ENCODE measurements at places on chromosomes 2 and 18.
A peak's percentile ranks its signal among the peaks of the same experiment; 100 is the strongest.

DNA sequence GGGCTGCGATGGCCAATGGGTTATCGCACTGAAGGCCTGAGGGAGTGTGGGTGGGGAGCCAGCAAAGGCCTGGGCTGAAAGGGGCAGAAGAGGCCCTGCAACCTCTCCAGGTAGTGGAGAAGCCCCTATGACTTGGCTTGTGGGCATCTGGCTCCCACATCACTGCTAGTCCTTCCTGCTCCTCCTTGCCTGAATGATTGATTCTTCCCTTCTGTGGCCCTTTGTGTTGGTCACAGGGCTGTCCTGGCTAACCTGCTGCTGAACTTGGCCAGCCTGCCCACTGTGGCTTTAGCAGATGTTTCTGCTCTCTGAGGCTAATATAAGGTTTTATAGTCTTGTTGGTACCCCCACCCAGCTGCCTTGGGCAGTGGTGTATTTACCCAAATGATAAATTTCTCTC, 136.2 kb upstream of the ALPP start:
- no peak for DNase-seq

GRCh38 chr18:79595876-79596374, 83.7 kb upstream of the CTDP1 start:
- DNase-seq = no peak

DNA sequence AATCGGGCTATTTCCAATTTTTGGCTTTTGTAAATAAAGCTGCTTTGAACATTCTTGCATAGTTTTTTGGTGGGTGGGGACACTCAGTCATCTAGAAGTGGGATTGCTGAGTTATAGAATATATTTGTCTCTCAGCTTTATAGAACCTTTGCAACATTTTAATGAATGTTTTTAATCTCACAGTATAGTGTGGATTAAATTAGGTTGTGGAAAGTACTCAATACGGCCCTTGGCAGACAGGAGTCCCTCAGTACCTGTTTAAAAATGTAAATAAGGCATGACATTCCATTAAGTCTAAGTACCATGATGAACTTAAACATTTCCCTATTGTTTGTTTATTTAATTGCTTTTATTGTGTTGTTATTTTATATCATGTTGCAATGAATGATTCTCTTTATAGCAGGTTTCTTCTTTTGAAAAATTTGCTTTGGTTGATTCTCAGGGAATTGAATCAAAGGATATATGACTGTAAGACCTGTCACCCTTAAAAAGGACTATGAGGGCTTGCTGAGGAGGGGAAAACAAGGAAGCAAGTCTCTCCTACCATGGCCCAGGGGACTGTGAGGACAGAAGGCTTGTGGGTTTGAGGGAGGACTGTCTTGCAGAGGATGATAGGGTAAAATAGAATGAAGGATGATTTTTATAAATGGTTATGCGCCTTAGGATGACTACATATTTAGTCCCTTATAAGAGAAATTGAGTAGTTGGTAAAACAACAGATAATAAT, 165.1 kb downstream of the RPIA start:
- DNase-seq = no peak

- DNase-seq = no peak
Observed at GRCh38 chr2:149877913-149878312, 290.3 kb upstream of the MMADHC start.

DNA sequence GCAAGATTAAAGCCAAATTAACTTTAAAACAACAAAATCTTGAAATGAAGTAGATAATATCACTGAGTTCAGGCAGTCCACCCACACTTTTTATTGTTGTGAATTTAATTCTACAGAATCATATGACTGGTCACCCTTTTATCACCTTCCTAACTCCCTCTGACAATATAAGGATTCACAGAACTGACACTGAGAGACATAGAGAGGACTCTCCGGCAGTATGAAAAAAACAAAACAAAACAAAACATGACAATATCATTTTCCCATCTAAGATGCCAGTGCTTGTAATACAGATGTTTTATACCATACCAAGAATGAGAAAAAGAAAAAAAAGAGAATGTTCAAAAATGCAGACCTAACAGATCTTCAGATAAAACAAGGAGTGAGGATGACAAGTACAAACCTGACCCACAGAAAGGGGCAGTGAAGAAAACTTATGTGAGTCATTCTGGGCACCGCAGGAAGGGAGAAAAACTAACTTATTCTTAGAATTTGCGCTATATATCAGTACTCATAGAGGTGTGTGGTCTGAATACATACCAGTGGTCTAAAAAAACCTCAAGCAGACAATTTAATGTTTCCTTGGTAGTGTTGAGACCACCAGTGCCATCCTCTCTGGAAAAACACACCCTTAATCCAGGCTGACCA, 136.6 kb downstream of the ZAP70 start:
- no peak for DNase-seq

GRCh38 chr2:48131539-48132270, 225.4 kb upstream of the FBXO11 start:
- no peak for DNase-seq

- peak; percentile 25 for DNase-seq
Observed at GRCh38 chr2:209380293-209380692, 43.6 kb upstream of the MAP2 start.

DNA sequence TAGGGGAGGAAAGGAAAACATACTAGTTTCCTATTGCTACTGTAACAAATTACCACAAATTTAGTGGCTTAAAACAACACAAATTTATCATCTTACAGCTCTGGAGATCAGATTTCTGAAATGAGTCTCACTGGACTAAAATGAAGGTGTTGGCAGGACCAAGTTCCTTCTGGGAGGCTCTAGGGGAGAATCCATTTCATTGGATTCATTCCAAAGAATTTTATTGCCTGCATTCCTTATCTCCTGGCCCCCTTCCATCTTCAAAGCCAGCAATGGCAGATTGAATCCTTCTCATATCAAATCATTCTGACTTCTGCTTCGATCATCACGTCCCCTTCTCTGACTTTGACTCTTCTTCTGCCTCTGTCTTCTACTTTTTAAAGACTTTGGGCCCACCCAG, 250.9 kb downstream of the IRS1 start:
- no peak for DNase-seq

DNA sequence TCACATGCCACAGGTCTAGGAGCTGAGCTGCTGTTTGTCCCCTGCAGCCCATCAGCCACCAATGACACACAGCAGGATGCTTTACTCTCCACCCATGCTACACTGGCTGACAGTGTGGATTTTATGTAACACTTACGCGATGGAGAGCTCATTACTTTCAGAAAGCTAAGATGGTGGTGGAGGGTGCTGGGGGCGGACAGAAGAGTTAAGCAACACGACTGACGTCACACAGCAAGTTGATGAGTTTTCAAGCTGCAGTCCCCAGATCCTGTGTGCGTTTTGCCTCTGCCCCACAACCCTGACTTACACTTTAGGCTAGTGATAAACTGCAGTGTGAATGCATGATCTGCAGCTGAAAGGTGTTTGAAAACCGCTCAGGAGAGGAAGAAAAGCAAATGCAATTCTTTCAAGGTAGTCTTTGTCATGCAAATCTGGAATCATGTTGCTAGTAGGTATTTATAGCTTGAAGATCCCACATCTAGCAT, 42.4 kb downstream of the MRPS5 start:
- DNase-seq = no peak

DNA sequence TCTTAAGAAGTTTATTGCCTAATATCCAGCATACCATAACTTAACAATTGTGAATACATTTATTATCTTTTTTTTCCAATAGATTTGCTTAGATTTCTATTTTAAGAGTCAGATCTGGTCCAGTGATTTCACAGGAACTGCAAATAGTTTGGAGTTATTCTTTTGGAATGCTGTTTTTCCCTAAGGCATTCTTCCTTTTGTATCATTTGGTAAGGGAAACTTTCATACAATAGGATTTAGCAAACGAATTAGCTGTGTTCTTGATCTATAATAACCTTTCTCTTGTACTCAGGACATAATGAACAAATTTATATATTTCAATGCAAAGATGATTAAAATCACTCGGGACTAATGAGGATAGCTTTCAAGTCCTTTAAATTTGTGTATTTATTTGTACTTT, 201.6 kb downstream of the ERBB4 start:
- no peak for DNase-seq

- peak; percentile 32 for DNase-seq
Observed at GRCh38 chr2:15814403-15814802, 125.9 kb upstream of the MYCN start.

GRCh38 chr2:15828576-15828975, 111.8 kb upstream of the MYCN start:
- DNase-seq = no peak

- DNase-seq = peak; percentile 64
Observed at GRCh38 chr2:44016282-44016681, 20.5 kb upstream of the LRPPRC start.

DNA sequence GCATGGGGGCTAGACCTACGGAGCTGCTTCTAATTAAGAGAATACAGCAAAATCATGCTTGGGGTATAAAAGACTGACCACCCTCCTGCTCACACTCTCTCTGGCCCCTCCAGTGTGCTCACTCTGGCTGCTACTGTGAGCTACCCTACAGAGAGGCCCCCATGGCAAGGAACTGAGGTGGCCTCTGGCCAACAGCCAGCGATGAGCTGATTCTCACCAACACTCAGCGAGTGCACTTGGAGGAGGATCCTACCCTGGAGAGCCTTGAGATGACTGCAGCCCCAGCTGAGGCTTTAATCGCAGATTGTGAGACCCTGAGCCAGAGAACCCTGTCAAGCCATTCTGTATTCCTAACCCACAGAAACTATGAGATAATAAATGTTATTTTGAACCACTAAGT, 88.2 kb downstream of the GFPT1 start:
- peak; percentile 52 for DNase-seq

- DNase-seq = no peak
Observed at GRCh38 chr2:232974396-232974795, 38.7 kb downstream of the NGEF start.

GRCh38 chr2:118841828-118842461, 5.5 kb downstream of the EN1 start:
- no peak for DNase-seq

- DNase-seq = no peak
Observed at GRCh38 chr2:220315098-220315823, 687.8 kb downstream of the SLC4A3 start.

DNA sequence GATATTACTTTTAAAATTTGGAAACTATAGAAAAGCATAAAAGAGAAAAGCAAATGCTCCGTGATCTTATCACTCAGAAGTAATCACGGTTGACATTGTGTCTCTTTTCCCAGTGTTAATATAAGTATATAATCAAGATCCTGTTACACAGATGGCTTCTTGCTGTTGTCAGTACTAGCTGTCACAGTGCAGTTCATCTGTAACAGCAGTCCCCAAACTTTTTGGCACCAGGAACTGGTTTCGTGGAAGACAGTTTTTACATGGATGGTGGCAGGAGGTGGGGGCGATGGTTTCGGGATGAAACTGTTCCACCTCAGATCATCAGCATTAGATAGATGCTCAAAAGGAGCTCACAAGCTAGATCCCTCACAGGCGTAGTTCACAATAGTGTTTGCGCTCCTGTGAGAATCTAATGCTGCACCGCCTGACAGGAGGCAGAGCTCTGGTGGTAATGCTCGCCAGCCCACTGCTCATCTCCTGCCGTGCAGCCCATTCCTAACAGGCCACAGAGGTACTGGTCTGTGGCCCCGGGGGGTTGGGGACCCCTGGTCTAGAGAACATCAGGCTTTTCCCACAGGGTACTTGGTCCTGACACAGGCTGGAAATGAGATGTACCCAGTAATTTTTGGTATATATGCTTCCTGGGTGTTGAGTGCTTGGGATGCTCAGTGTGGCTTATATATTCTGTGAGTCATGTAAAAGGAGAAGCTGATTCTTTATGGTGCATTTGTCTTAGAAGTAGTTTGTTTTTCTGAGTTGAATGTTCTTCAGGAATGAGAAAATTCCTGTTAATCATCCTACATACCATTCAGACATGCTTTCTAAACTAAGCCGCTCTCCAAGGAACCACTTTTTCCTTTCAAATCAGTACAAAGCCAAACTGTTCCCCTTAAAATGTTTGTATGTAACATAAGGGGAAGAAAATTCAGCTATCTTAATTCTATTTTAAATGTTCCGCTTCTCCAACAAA, 121.8 kb downstream of the NCK2 start:
- DNase-seq = no peak

GRCh38 chr2:178484245-178485041, 4.2 kb downstream of the PLEKHA3 start:
- peak; percentile 22 for DNase-seq

GRCh38 chr2:137173463-137173862, 408.1 kb downstream of the THSD7B start:
- peak; percentile 75 for DNase-seq

GRCh38 chr18:26003356-26003755, 87.1 kb downstream of the SS18 start:
- DNase-seq = no peak

- DNase-seq = no peak
Observed at GRCh38 chr18:3794537-3795348, 344.8 kb downstream of the TGIF1 start.

DNA sequence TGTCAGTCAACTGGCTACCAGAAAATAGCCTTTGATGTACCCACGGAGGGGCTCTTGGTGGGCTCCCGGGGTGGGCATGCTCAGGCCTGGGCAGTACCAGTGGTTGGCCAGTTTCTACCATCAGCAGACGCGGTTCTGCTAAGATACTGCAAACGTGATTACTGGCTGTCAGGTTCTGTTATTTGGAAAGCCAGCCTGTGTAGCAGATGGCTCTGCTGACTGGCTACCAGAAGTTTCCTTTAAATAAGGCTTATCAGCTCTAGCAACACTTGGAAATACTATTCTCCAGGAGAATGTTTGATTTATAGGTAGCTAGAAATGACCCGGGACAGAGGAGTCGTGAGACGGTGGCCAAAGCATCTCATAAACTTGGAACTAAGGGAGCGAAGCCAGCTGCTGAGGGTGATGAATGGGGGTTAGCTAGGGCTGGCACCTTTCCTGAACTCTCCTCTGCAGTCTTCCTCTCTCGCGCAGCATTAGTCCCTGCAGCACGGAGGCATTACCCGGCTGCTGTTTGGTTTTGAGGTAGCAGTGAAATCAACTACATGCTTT, 171.9 kb downstream of the AGAP1 start:
- DNase-seq = peak; percentile 8

GRCh38 chr2:112885506-112885902, 25.5 kb upstream of the IL37 start:
- DNase-seq = no peak

DNA sequence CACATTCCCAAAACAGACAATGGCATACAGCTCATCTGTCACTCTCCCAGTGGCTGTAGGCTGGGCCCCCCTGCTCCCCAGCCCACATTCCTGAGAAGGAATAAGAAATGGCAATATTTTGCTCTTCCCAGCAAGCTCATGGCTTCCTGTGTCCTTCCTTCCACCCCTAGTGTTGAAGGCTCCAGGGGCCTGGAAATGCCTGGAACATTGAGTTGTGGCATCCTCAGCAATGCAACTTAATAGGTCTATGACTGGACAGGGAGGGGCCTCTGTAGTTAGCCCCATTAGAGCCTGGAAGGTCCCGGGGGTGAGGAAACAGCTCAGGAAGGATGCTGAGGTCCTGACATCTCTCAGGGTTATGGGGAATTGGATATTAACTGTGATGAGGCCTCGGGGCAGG, 3.3 kb downstream of the KIF3C start:
- no peak for DNase-seq

DNA sequence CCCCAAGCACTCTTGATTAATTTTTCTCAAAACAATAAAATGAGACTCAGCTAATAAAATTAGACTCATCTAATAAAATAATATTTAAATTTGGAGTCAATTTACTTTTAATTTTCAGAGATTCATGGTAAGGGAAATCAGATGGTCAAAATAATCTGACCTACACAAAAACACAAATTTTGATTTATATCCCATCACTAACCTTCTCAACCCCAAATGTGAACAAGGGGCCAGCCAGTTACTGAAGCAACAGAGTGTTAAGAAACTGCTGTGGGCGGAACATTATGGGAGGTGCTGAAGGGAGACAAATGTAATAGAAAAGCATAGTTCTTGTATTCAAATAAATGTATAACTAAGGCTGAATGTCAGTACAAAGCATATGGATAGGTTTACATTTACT, 28.5 kb upstream of the PPP3R1 start:
- no peak for DNase-seq
